GM23248 (cell line): ENCODE measurements at places on chromosomes 11 and 22.

DNA sequence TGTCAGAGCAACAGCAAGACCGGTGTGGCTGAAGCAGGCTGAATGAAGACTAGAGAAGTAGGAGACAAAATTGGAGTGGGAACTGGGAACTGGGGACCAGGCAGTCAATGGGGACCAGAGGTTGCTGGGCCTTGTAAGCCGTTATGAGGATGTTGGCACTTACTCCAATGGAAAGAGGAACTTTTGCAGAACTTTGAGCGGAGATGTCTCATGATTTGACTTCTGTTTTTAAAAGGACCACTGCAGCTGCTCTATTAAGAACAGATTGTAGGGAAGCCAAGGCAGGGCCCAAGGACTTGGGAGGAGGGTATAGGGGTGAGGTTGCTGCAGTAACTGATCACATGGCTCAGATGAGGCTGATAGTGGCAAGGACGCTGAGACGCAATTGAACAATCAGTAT, 34.2 kb downstream of the IL18 start:
- no peak for DNase-seq

DNA sequence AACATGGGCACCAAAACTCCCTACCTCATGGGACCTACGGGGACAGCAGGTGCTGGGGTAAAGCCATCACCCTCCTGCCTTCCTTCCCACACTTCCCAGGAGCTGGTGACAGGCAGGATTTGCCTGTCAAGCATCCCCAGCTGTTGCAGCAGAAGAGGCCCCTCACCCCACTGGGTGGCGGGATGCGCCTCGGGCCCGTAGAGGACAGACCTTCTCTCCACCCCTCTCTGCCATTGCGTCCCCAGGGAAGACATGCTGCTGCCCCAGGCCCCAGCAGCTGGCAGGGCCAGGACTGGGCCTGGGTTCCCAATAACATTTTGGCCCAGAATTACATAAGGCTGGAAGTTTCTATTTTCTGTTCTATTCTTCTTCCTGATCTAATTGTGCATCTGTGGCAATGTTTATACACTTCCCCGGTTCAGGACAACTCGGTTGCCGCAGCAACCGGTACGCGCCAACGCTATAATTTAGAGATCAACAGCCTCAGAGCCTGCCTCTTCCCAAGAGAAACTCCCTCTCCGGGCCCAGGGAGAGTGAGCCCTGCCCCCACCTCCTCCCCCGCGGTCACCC, 25.4 kb downstream of the KCNJ4 start:
- no peak for DNase-seq

DNA sequence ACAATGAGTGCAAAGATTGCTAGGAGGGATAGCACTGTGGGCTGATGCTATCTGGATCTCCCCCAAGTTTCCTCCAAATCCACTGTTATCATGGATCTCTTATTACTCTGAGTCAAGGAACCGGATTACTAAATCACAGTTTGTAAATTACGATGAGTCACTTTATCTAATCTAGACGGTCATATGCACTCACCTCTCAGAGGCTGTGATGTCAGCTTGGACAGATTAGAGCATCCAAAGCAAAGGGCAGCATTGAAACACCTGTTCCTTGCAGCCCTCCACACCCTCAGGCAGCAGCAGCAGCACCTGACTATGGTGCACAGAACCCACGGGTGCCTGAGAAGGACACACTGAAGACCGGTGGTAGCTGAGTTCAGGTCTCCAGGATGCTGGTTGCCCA, 14.0 kb upstream of the POU2AF1 start:
- peak; percentile 30 for DNase-seq

- no peak for DNase-seq
Observed at GRCh38 chr11:26851696-26852095, 129.8 kb upstream of the SLC5A12 start.

- no peak for DNase-seq
Observed at GRCh38 chr11:114326151-114326550, 30.0 kb downstream of the NNMT start.

DNA sequence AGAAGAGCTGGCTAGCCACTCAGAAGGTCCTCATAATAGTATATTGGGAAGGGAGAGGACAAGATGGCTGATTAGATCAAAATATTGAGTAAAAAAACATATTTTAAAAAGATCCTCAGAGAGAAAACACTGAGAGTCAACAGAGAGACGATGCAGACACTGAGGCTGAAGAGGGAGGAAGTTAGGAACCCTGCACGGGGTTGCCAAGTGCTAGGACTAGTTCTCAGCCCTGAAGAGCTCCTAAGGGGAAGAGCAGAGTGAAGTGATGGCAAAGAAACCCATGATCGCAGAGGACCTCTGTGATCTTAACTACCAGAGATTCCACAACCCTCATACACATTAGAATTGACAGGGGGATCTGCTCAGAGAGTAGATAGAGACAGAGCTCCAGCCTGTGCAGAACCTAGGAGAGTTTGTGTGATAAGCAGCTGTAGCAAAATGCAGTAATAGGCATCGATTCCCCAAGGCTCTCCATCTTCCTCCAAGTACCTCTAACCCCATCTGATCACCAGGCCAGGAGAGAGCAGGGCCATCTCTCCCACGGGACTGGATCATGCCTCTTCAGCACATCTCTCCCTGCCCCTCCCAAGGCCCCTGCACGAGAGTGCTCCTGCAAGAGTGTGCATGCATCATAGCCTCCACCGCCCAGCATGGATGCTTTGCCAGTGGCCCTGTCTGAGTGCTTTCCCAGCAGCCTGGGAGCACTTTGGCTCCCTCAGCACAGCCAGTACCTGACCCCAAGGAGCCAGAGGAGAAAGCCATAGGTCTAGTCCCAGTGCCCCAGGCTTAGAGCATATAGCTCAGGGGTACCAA, 41.2 kb upstream of the ARL14EP start:
- no peak for DNase-seq

- DNase-seq: peak; percentile 36
Observed at GRCh38 chr11:128492903-128493569, 94.3 kb downstream of the ETS1 start.

- DNase-seq: no peak
Observed at GRCh38 chr11:19450282-19450681, 209.5 kb upstream of the E2F8 start.

DNA sequence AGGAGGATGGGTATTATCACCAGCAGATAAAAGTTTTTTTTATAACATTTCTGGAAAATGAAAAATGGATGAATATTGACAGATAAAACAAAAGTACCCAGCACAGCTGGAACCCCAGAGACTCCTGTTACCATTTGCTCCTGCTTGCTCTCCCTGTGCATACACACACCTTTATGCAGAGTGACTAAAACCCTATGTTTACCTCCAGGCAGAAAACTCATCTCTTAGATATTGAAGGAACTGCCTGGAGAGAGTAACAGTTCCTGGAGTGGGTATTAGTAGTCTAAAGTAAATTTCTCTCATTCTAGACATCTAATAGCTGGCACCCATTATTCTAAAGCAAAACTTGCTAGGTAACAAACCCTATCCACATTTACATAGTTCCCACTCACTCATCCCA, 38.0 kb downstream of the CYP2R1 start:
- DNase-seq: no peak

DNA sequence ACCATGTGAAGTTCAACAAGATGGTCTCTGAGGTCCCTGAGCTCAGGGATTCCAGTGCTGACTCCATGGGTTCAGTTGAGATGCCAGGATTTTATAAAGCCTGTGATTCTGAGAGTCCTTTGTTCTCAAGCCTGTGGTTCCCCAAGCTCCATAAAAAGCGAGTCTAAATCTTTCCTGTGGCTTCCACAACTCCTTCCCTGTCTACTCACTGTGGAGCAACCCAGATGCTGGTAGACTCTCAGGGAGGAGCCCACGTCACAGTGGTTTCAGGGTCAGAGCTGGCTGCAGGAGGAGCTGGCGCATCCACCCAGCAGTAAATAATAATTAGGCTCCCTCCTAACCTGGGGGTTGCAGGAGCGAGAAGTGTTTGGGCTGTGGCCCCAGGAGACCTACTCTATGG, 2.0 kb upstream of the RELT start:
- peak; percentile 54 for DNase-seq

GRCh38 chr11:86949995-86950660, 5.1 kb downstream of the FZD4 start:
- DNase-seq: peak; percentile 66

DNA sequence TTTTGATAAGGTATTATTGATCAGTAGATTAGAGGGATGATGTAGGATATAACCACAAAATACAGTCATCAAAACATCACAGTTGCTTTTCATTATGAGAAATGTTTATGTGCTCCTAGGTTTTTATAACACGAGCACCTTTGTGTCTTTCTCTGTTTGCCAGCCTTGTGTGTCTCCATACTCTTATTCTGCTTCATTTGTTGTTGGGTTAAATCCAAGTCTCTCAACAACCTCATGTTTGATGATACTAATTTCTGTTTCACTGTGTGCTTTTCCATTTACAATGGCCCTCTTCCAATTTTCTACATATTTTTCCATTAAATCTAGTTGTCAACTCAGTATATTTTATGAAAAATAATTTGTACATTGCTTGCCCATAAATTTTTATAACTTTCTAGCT, 107.7 kb upstream of the POU2AF2 start:
- DNase-seq: no peak

- DNase-seq: no peak
Observed at GRCh38 chr11:27501100-27501499, 5.5 kb downstream of the LIN7C start.

DNA sequence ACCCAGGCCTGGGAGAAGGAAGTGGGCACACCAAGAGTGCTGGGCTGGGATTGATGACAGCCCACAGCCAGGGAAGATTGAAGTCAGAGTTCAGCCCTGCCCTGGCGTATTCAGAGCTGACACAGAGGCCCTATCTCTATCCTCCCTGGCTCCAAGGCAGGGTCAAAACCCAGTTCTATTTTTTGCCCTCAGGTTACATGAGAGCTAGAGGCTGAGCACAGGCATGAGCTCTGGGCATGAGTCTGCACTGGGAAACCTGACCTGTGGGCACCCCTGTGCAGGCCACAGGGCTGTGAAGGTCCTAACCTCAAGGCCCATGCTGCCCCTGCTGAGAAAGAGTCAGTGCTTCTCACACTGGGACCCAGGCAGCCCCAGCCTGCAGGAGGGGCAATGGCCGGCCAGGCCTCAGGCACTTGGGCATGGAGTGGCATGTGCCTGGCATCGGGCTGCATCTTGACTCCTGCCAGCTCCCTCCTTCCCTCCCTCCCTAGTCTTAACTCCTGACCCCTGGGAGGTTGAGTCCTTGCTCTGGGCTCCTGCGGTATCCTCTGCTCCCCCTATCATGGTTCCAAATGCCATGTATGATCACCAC, 5.4 kb downstream of the SLC35E4 start:
- no peak for DNase-seq

- DNase-seq: no peak
Observed at GRCh38 chr11:2559527-2560311, 114.9 kb downstream of the KCNQ1 start.

- peak; percentile 19 for DNase-seq
Observed at GRCh38 chr11:87454241-87454640, 416.5 kb downstream of the TMEM135 start.

DNA sequence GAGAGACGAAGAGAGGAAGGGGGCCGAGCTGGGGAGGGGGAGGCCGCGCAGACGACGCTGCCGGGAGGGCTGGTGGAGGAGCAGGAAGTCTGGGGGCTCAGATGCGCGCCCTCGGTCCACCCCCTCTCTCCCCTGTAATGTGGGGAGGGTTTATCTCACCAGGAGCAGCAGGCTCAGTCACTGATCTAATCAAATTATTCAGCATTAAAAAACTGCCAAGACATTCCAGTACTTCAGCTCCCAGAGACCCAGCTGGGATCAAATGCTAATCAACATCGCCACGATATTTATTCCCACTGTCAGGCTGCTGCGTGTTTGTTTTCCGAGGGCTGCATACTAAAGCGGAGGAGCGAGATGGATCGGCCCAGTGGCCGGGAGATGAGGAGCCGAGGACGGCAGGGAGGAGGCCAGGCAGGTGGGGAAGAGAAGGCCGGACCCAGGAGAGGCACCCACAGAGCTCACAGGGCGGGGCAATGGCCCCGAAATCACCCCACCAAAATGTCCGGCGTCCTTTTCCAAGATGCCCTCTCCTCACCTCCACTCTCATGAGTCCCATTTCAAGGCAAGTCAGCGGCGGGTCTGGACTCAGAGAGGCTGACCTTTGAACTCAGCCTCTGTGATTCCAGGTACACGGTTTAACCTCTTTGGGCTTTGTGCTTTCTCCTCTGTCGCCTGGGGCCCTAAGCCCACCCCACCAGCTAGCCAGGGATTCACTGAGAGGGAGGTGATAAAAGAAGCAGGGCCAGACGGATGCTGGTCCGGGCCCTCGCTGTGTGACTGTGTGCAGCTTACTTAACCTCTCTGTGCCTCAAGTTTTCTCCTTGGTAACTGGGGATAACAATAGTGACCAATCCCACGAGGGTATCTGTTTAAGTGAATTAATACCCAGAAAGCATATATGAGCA, 502.1 kb downstream of the MN1 start:
- DNase-seq: peak; percentile 18

DNA sequence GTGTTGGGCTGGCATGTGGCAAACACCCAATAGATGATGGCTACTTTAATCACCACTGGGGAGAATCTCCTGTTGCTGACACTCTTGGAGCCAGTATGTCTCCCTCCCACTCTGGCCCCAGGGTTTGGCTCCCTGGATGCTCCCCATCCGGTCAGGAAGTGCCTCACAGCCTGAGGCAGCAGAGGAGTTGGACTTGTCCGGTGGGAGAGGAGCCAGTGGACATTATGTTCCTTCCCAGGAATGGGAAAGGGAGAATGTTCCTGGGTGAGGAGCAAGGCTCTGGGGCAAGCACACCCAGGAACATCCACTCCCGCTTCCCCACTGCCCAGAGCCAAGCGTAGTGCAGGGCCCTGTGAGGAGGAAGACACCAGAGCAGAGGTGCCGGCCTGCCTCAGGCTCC, 84.6 kb upstream of the NAV2 start:
- DNase-seq: peak; percentile 98

GRCh38 chr11:57192316-57192715, 10.6 kb downstream of the LRRC55 start:
- no peak for DNase-seq

GRCh38 chr11:99968336-99968735, 718.8 kb upstream of the ARHGAP42 start:
- no peak for DNase-seq

DNA sequence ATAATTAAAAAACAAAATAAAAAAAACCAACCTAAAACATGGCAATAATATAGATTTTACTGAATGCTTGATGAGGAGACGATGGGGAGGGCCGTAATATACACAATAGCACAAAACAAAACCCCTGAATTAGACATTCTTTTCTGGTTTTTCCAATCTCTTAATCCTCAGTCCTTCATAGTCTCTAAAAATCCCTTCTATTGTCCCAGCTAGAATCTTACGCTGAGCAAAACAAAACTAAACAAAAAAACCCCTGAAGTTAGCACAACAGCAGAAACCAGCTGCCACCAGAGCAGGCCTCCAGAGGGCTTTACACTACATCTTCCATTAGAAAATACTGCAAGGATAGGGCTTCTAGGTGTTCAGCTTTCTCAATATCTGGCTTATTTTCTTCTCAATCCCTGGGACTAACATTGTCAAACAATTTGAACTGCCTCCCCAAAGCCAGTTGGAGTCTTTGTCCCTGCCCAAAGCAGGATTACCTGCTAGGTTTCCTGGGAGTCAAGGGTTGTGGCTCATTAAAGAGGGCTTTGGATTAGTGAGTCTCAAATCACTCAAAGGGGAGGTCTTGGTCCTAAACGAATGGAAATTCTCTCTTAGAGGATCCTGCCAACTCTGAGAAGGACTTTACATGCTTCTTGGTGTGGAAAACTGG, 2.1 kb upstream of the RNF26 start:
- DNase-seq: no peak
